ENCODE measurements at places on chromosomes 7 and 10.

DNA sequence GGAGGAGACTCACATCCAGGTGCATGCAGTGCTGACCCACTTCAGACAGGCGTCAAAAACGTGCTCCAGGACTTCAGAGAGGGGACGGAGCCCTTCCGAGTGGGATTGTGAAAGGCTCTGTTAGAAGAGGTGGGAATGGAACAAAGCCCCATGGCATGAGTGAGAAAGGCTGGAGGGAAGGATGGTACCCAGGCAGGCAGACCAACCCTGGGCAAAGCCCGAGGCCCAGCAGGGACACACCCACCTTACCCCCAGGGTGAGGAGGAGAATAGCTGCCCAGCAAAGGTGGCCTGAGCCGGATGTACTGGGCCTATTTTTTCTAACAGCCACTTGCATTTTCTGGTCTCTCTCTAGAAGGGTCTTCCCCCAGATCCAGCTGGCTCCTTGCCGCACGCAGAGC, 14.8 kb downstream of the CHAT start:
- DNase-seq: no peak

DNA sequence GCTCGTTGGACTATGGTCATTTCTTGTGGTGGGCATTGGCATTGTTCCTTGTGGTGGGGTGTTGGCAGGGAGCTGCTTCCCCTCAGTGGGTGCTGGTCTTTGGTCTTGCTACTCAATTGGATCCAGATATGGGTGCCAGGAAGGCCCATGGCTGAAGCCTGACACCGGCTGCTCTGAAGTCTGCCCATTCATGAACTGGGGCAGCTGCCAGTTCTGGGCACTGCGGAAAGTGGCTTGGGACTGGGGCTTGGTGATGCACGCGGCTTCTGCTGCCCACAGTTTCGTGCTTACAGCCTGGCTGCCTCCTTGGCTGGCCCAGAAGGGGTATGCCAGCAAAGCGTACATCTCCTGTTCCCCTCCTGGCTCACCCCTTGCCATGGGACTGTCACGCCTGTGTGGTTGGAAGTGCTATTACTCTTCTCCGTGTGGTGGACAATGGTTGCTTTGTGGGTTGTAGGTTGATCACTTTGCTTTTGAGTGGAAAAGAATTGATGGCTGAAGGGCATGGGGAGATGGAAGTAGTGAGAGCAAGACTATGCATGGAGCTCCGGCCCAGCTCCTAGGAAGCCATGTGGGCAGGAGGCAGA, 54.7 kb downstream of the ADAMTS14 start:
- no peak for DNase-seq

DNA sequence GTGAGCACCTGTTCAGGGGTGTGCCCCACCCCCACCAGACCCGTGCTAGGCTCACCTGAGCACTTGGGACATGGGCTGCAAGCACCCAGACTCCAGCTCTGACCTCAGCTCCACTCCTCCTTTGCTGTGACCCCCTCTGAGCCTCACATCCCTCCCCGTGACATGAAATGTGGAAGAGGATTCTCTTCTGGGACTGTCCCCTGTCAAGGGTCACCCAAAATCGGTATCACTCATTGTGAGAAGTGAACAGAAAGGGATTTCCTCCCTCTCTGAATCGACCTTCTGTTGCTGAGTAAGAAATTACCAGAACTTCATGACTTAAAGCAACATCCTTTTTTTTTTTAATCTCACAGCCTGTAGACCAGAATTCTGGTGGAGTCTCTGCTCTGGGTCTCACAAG, 6.2 kb upstream of the CHST15 start:
- DNase-seq: no peak

DNA sequence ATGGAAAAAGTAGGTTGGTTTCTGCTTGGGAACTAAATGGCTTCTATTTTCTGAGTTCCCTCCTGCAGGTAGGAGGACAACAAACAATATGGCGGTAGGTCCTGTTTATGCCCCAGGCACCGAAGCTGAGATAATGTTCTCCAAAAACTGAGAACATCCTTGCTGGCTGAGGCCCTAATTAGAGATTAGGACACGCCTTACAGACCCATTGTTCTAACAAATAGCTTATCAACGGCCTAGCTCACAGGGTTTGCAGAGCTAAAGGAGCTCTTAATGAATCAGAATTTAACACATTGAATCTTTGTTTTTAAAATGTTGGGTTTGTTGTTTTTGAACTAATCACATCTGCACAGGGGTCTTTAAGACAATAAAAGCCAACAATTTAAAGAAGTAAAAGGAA, 37.0 kb downstream of the HTR5A start:
- DNase-seq: no peak

DNA sequence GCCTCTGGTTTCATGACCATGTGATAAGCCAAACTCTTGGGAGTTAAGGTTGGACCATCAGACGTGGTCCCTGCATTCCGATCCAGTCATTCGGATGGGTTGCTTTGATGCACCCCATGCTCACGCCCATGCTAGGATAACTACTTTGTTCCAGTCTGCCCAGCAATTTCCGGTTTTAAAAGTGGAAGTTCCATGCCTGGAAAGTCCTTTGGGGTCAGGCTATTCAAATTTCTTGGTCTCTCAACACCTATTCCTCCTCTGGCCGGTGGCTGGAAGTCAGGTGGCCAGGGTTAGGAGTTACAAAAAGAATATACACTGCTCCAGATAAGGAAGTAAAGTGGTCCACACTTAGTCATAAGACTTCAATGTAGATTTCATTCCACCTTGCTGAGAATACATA, 37.7 kb upstream of the HABP2 start:
- DNase-seq: no peak

All from right hindlimb (tissue), 1 donor.